ENCODE measurements at places on chromosomes 5 and 9.

GRCh38 chr9:137169896-137170358, at the start of gene LRRC26:
Gene LRRC26, minus strand, starts transcription at chr9:137170051. Its CDS starts 108 bp downstream, at chr9:137169943.
- no peak for DNase-seq

GRCh38 chr5:66113160-66113559, 30.9 kb upstream of the SREK1 start:
- peak; percentile 64 for DNase-seq

- no peak for DNase-seq
Measured at GRCh38 chr5:69035665-69036064, 58.1 kb upstream of the SLC30A5 start.

- DNase-seq: peak; percentile 30
Measured at GRCh38 chr9:6873857-6874256, 116.1 kb downstream of the KDM4C start.

GRCh38 chr5:166994226-166994625, 1297.2 kb upstream of the WWC1 start:
- DNase-seq: no peak

All from AG10803 (cell line).